ENCODE measurements at places on chromosomes 12 and 14.

DNA sequence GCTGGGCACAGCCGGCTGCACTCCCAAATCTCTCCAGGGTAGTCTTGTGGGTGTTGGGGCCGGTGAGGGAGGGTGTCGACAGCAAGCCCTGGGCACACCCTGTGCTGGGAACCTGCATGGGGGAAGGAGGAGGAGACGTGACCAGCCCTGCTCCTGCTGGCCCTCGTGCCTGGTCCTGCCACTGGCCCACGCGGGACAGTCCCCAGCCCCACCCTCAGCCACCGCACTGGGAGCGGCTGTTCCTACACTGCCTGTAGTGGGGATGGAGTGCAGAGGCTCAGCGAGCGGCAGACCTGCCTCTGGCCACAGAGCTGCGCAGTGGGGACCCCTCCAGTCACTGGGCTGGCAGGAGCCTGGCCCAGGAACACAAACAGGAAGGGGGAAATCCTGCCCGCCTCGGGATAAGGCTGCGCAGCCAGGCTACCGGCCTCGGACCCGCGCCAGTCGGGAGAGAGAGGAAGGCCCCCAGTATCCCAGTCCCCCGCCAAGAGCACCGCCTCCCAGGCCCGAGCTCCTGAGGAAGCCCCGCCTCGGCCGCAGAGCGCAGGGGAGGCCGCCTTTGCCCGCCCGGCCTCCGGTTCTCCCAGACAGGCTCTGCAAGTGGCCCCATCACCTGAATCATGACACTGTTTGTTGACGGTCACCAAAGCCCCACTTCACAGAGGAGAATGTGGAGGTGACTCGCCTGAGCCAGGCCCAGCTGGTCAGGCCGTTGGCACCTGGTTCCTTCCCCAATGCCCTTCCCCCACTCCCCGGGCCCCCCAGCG is 10.6 kb downstream of the AHNAK2 start:
- no peak for DNase-seq

DNA sequence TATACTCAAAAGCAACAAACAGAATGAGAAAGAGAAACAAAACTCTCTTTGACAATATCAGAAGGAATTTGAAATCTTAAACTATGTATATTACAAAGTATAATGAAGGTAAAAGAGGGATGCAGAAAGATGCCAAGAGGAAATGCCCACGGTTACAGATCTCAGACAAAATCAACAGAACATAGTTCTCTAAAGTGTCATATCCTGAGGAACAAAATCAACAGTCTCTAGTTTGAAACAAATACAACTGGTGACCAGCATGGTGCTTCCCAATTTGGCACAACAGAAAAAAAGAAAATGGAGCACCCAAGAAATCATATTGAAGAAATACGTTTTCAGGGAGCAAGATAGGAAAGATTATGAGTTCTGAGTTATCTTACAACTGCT is 116.5 kb downstream of the METTL25 start:
- DNase-seq: no peak

DNA sequence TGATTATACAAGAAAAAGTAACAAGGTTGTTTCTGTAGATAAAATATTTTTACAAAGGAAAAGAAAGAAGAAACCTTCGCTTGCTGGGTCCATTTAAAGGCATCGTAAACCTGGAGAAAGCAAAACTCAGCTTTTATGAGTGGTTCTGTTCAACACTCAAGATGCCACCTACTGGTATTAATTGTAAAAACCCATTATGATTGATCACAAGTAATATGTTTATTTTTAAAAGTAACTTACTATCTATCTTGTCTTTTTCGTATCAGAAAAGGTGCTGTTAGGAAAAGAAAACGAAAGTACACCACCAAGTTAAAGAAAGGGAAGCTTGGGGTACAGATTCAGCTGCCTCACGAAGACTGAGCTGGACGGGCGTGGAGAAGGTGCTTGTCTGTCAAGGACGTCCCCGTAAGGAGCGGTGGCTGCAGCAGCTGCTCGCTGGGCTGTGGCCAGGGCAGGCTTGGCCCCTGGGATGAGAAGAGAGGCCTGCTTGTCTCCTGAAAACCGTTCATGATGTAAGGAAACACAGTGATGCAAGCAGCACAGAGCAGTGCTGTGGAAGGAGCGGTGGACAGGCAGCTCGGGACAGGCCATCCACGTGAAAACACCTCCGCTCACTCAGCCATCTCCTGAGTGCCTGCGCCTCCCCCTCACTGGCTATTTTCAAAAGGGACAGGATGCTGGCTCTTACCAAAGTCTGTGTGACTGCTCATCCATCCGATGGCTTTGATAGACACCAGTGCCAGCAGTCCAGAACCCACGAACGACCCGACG is 25.0 kb downstream of the SLC15A4 start:
- DNase-seq: no peak

DNA sequence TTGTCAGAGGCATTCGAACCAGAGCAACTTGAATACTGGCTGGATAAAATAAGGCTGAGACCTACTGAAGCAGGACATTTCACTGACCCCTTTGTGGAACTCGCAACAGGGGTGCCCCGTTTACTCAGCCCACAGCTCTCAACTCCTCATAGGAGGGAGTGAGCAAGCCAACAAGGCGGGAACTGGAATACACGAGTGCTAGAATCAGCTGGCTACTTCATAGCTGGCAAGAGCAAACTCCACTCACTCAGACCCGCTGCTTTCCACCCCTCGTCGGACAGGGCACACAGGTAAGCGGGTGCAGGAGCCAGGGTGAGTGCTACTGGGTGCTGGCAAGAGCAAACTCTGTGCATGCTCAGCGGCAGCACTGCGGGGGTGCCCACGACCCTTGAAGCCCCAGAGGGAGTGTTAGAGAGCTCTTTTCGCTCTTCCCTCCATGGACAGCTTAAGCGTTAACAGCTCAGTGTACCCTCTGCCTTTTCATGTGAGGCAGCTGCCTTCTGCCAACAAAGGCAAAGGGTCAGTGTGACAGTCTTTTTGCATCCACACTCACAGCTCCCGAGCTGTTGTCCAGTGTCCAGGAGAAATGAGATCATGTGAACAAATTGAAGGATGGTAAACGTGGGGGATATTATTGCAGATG is 15.7 kb downstream of the CAPZA3 start:
- DNase-seq: no peak

GRCh38 chr14:22689199-22689598 is 45.0 kb upstream of the OR6J1 start:
- no peak for DNase-seq

- peak; percentile 83 for DNase-seq
Observed at GRCh38 chr12:104303538-104304151, at the start of gene EID3. EID3 (plus strand) TSS chr12:104303739; CDS start chr12:104303935, 196 bp downstream.

GRCh38 chr14:65156568-65157366 is 54.5 kb upstream of the MAX start:
- DNase-seq: no peak

- DNase-seq: no peak
Observed at GRCh38 chr12:52818388-52818787, 4.5 kb upstream of the KRT4 start.

DNA sequence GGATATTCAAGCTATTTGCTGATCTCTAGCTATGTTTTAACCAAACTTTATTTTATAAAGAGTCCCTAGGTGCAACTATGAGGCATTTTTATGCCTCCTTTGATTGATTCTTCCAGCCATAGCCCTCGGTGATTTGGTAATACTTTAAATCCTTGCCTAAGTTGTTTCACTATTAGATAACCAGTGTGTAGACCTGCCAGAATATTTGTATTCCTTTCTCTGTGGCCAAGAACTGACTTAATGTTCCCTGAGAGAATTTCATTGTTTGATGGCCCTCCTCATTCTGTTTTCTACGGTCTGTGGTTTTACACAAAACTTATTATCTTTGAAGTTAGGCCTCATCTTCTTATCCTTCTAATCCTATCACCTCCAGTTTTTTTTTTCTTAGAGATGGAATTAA is 109.7 kb upstream of the MDGA2 start:
- DNase-seq: no peak

DNA sequence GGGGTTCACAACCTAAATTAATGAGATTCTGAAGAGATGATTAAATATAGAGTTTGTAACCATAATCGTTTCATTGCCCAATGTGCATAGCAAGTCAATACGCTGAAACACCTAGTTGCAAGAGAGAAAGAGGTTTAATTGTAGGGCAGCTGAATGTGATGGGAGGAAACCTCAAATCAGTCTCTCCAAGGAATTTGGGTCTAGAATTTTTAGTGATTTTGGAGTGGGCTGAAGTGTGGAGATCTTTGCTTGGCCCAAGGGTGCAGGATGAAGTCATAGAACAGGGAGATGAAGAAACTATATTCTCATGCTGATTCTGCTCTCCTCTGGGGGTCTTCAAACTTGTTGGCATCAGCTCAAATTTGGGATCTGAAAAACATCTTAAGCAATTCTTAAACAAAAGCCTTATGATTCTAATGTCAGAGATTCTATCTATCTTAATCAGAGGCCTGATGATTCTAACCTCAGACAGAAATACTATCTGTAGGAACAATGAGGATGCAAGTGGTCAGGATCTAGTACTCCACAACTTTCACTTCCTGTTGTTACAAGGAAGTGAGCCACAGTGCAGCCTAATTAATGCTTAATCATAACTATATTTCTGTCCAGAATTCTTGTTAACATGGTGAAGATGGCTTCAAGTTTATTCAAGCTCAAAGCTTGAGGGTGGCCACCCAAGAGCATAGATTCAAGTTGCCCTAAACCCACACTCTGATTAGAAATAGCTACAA is 80.2 kb upstream of the FUT8 start:
- no peak for DNase-seq

DNA sequence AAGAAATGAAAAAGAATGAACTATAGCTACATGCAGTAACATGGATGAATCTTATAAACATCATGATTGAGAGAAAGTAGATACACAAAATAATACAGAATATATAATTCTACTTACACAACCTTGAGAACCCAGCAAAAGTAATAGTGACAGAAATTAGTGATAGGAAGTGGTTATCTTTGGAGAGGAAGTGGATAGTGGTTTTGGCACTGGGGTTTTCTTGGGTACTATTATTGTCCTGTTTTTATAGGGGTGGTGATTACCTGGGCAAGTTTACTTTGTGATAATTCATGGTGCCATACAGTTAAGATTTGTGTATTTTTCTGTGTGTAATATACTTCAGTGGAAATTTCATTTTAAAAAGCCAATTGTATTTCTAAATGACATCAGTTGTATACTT is 352.7 kb downstream of the AEBP2 start:
- no peak for DNase-seq

DNA sequence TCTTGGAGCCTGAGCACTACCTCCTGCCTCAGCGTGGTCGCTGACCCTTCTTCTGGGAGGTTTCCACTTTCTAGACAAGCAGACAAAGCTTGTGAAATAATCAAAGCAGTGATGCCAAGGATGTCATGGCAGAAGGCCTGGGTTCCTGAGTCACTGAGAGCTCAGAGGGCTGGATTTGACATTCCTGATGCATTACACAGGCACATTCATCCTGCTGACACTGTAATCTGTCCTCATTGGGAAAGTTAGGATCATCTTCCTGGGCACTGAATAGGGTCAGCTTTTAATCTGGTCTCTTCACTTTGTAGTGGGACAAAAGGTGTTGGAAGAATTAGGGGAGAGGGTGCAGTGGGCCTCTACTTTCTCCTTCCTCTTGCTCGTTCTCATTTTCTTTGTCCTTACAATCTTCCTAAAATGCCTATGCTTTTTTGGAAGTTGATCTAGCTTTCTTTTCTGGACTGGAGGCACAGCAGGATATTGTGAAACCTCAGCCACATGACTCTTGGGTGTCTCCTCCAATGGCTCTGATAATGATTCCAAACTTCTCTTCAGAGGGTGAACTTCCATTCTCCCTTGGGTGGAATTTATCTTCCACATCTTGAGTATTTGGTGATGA is 29.6 kb downstream of the EEA1 start:
- no peak for DNase-seq

GRCh38 chr12:96447256-96447655 is 42.1 kb upstream of the CFAP54 start:
- no peak for DNase-seq

DNA sequence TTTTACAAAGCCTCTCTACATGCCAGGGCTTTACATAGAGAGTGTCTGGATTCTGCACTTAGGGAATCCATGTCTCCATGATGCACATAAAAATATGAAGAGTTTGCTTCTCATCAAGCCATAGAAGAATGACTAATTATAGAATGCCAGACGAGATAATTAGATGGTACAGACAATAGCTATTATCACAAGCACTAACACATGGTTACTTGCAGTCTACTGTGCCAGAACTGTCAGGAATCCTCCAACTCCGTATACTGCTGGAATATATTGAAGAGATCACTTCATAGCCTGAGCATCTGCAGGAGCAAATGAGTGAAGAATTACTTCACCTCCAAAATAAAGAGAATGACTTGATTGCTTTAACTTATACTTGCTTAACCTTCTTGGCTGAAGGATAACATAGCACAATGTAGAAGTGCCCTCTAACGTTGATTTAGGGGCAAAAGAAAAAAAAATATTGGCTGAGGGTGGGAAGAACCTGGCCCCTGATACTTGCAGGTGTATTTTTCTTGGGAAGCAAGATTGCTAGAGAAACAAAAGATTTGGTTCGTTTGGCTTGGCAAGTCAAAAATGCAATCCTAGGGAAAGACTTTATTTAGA is 272.8 kb upstream of the FAR2 start:
- DNase-seq: no peak

GRCh38 chr12:30529489-30530269 is 166.0 kb downstream of the IPO8 start:
- no peak for DNase-seq

GRCh38 chr12:14900521-14901227 is 15.0 kb upstream of the MGP start:
- no peak for DNase-seq

DNA sequence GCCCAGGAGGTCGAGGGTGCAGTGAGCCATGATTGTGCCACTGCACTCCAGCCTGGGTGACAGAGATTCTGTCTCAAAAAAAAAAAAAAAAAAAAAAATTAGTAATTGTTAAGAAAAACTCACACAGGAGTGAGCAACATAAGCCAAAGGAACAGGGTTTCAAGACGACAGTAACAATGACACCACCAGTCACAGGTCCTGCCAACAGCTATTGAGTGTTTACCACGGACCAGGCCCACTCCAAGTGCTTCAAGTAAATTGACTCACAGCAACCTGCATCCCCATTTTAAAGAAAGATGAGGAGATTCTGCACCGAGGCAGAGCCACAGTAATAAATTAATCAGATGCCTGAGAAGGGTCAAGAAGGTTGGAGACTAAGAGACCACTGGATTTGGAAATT is 194.5 kb downstream of the DPF3 start:
- no peak for DNase-seq

- no peak for DNase-seq
Observed at GRCh38 chr14:89807151-89807550, 147.4 kb downstream of the EFCAB11 start.

DNA sequence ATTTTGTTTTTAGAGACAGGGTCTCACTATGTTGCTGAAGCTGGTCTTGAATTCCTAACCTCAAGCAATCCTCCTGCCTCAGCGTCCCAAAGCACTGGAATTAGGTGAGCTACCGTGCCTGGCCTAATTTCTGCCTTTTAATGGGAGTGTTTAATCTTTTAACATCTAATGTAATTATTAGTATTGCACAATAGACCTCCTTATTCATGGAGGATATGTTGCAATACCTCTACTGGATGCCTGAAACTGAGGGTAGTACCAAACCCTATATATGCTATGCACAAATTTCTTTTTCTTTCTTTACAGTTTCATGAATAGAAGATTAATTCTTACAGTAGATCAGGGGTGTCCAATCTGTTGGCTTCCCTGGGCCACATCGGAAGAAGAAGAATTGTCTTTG is 47.8 kb downstream of the MYRFL start:
- DNase-seq: no peak

Data from stimulated activated CD4-positive, alpha-beta T cell treated with anti-CD3 and anti-CD28 coated beads, TNF-alpha, amount 100 ng/mL, for 4 hours (primary cell).